Stimulated activated CD8-positive, alpha-beta memory T cell treated with anti-CD3 and anti-CD28 coated beads, Interleukin-7, amount 100 ng/mL, for 1 hour (primary cell): ENCODE measurements at places on chromosomes 2 and 18.

- DNase-seq = no peak
Observed at GRCh38 chr18:25805323-25805722, 285.1 kb downstream of the SS18 start.

GRCh38 chr2:109318150-109318948 lies 189.3 kb downstream of the SH3RF3 start:
- no peak for DNase-seq

DNA sequence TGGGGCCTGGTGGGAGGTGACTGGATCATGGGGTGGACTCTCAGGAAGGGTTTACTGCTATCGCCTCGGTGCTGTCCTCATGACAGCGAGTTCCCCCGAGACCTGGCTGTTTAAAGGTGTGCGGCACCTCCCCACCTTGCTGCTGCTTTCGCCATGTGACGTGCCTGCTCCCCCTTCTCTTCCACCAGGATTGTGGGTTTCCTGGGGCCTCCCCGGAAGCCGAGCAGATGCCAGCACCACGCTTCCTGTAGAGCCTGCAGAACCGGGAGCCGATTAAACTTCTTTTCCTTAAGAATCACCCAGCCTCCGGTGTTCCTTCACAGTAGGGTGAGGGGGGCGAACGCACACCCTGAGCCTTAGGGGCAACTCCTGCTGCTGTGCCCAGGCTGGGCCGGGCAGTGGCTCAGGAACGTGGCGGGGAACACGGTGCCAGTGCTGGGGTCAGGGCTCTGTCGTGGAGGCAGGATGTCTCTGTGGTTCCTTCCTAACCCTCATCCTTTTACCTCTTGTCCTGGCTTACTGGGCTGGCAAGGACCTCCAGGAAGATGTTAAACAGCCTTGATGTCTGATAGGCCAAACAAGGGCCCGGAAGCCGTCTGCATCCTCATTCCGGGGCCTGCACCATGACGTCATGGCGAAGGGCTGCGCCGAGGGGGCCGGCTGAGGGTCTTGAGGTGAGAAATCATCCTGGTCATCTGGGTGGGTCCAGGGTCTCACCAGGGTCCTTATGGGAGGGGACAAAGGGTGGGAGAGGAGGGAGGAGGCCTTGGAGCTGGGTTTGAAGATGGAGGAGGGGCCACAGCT lies 12.7 kb downstream of the NEU4 start:
- DNase-seq = no peak

DNA sequence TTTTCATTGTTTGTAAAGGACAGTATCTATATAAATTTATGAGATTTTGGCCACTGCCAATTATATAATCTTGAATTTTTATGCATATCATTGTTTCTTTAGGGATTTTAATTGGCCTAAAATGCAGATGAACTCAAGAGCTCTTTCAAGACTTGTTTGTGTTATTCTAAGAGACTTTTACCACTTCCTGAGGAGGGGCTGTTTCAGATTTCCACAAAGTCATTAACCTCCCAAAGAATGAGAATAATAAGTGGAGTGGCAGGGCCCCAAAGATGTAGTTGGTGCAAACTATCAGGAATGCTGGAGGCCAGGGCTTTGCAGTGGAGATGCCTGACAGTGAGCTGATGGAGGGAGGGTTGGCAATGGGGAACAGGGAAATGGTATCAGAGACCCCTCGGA lies 15.5 kb upstream of the ACVR1 start:
- DNase-seq = no peak

- DNase-seq = no peak
Observed at GRCh38 chr2:96353606-96354101, 18.1 kb downstream of the NCAPH start.

- DNase-seq = no peak
Observed at GRCh38 chr2:143553261-143553660, 424.0 kb downstream of the ARHGAP15 start.

- no peak for DNase-seq
Observed at GRCh38 chr18:22912835-22913234, 20.3 kb upstream of the RBBP8 start.

- DNase-seq = no peak
Observed at GRCh38 chr2:63051042-63051794, 588 bp downstream of the OTX1 start.

GRCh38 chr18:53757328-53757727 lies 467.1 kb downstream of the MBD2 start:
- no peak for DNase-seq
